AG08395 (cell line): ENCODE measurements at places on chromosomes 6 and 20.

DNA sequence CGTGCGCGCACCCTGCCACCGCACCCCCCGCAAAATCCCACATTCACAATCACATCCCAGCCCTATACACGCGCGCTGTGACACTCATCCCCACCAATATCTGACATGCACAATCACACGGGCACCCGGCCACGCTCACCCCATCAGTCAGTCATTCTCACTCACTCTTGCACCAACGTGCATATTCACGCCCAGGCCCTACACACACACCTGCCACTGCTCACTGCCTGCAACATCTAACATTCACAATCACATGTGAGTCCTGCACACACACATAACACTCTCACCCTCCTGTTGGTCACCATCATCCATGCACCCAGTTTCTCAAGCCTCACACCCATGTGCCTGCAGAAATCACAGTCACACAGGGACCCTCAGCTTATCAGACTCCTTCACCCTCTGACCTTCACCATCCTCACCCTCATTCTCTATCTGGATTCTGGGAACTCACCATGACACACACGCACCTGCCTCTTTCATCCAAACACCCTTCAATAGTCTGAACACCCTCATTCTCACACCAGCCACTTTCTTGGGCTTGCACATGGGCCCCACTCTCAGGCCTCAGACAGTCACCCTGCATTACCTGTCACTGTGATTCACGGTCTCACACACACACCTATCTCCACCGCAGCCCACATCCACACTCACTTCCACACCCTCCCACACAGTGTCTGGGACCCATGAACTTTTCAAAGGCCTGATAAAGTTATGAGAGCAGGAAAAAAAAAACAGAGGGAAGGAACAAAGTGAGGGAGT lies 748 bp upstream of the ATP9A start:
- no peak for DNase-seq

- no peak for DNase-seq
Measured at GRCh38 chr20:49279677-49280462, 2.0 kb upstream of the ZNFX1 start.

DNA sequence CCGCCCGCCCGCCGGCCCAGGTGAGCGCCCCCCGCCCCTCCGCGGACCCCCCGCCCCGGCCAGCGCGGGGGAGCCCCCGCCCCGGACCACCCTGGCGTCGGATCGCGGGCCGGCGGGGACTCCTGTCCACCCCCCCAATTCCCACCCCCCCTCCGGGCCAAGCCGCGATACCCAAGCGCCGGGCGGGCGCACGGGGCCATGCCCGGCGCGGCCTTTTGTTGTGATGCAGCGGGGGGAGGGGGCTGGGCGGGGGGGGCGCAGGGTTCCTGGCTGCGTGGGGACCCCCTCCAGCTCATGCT lies 245 bp downstream of the SRC start:
- DNase-seq, result peak; percentile 45

DNA sequence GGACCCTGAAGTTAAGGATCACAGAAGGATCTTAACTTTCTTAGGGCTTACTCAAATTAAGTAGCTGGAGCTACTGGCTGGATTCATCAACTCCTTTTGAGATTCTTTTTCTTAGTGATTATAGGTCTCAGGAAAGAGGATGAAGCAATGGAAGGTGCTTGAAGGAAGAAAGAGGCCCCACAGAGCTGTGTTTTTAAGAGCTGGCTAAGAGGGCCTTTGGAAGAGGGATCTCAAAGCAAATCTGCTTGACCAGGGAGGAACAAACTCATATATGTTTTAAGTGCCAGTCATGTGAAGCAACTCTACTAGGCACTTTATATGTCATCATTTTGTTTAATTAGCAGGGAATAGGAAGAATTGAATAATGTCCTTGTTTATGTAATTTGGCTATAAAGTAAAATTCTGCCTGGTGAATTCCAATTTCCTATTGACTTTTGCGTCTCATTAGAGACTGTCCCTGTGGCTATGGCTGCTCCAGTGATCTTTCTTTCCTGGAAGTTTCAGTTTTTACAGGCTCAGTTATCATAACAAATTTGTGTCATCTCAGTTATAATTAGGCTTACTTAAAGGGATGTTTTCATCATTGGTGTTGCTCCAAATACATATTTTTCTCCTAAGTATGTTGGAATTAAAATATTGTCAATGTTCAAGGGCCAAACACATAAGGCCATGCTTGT lies 222.8 kb upstream of the CITED2 start:
- DNase-seq, result no peak

GRCh38 chr20:44171775-44172571 lies 15.0 kb downstream of the JPH2 start:
- no peak for DNase-seq

- DNase-seq, result peak; percentile 9
Measured at GRCh38 chr6:10633216-10633615, 61.2 kb downstream of the C6orf52 start.

- no peak for DNase-seq
Measured at GRCh38 chr20:23127506-23128279, 41.6 kb upstream of the CD93 start.

DNA sequence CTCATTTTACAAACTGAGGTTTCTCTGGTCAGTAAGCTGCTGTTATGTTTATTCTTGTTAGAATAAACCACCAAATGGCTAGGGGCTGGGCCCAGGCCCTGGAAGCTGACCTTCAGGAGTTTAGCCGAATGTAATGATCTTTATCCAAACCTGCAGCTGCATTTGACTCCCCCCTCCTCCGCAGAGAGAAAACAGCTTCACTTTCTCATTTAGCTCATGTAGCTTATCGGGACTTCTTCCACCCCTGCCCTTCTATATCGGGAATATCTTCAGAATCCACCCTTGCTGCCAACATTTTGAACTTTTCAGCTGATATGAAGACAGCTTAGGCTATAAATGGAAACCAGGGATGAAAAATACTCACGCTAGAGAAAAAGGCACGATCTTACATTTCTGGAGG lies 102.6 kb downstream of the ZMYND8 start:
- DNase-seq, result no peak

- DNase-seq, result peak; percentile 38
Measured at GRCh38 chr20:35953387-35954199, 709 bp downstream of the SCAND1 start.

DNA sequence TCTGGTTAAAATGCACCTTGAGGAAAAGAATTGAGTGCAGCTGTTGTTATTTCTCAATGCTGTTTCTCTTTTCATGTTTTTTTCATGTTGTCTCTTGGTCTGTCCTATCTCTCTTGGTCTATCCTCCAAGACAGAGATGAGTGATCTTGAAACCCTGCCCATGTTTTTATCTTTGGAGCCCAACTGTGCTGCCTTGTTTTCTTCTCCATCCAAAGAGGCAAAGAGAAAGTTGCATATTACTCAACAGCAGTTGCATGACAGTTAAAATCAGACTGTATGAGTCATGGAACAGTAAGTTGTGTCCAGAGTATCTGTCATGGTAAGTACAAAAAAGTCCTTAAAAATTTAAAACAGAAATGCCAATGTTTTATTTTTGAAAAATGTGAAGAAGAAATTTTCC lies 26.2 kb downstream of the BCAS1 start:
- DNase-seq, result peak; percentile 79

- DNase-seq, result no peak
Measured at GRCh38 chr20:24986436-24987015, 6.0 kb downstream of the APMAP start.

DNA sequence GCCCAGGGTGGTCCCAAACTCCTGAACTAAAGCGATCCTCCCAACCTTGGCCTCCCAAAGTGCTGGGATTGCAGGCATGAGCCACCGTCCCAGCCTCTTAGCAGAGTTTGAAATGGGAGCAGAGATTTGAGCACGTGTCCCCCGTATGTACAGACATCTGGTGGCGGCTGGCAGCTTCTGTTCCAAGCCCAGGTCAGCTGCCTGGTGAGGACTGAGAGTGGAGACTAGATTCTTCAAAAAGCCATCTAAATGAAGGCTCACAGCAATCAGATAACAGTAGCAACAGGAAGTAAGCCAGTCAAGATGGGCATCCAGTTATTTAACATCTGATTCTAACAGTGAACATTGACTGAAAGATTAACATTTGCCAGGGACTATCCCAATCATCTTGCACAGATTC lies 128.1 kb upstream of the AKAP12 start:
- DNase-seq, result no peak

DNA sequence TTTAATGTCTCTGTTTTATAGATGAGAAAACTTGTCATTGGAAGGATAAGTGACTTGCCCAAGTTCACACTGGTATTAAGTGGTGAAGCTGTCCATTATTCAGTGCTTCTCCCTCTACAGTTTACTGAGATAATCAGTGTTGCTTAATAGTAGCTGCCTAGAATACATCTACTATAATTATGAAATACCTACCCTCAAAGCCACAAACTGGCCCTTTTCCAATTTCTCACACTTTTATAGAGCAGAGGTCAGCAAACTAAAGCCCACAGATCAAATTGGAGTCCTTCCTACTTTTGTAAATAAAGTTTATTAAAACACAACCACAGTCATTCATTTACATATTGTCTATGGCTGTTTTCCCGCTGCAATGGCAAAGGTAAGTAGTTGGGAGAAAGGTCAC lies 73.5 kb downstream of the EYS start:
- DNase-seq, result no peak

DNA sequence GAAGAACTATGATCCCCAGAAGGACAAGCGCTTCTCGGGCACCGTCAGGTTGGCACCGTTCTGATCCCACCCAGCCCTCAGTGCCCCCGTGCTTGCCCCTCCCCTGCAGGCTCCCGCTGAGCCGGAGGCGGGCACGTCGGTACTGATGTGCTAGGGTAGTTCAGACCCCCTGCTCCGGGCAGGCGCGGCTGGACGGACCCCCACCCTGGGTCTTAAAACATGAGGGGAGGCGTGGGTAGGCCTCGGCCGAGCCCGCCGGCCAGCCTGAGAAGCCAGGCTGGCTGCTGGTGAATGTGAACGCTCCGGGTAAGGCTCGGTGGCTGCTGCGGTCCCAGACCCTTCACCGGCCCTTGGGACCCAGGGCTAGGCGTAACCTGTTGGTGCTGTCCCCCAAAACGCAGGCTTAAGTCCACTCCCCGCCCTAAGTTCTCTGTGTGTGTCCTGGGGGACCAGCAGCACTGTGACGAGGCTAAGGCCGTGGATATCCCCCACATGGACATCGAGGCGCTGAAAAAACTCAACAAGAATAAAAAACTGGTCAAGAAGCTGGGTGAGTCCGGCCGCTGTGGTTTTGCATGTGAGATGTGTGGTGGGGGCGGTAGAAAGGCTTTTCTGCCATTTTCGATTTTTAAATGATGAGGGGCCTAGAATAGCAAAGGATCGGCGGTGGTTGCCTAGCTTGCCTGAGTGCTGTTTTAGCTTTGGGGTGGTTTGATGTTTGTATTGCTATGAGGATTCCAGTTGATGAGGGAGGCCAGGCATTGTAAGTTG lies 964 bp downstream of the RPL10A start:
- DNase-seq, result no peak

DNA sequence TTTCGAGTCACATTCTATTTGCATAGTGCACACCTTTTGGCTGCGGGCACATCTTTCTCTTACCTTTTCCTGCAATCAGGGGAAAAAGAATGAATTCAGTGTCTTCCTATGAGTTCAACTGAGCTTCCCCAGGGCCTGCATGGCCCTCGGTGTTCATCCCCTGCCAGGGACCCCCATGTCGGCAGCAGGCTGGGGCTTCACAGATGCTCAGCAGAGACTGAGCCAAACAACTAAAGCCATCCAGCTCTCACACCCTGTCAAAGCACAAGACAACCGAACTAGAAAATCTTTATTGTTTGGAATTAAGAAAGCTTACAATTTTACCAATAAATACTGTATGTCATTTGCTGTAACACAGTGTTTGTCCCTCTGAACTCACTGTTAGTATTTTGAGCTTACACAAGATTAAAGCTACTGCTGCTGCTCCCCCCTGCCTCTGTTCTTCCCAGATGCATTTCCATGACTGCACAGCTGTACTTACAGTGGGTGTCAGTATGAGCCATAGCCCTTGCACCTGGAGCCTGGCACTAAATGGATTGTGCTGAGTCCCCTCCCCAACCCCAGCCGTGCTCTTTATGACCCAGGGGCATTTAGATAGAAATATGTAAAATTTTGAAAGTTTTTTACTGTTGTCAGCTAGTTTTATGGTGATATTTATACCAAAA lies 205.8 kb downstream of the TMEM242 start:
- DNase-seq, result no peak

- no peak for DNase-seq
Measured at GRCh38 chr20:40335901-40336351, 353.1 kb downstream of the MAFB start.

DNA sequence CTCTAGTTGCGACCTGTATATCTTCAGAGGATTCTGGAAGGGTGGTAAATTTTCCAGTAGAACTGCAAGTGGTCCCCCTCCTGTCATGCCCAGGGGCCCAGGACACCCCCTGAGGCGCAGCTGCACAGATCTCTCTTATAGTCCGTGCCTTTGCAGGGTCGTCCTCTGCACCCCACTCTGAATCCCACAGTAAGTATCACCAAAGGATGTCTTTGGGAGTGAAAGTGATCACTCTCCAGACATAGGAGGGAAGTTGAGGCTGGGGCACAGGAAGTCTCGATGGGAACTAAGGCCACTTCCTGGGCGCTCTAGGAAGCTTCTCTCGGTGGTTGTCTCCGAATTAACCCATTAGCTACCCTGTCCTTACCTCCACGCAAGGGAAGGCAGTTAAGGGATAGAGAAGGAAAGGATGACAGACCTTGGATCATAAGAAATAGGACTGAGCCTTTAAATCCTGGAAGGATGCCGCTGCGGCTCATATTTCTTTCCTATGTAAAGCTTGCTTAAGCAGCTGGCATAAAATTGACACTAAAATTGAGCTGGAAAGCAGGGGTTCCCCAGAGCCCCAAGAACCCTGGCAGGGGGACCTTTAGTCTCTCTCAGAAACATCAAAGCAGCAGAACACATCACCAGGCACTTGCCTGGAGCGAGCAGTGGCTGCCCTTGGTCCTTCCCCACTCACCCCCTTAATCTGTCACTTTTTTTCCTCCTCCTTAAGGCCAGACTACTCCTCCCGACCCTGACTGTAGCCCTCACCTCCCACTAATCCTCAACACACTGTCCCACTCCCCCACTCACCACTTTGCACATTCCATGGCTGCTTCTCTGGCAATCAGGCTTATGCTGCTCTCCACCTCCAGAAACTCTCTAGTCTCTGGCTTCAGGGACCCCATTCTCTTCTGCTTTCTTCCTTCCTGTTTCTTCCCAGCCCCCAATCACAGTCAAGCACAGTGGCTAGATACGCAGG lies at the start of gene ZKSCAN4:
ZKSCAN4 (minus strand) TSS at position 261 of the 967 bp plus-strand sequence. CDS start 289 bp downstream, outside the sequence.
- peak; percentile 92 for DNase-seq
